Stimulated activated CD8-positive, alpha-beta memory T cell treated with anti-CD3 and anti-CD28 coated beads, Interleukin-7, amount 100 ng/mL, for 1 hour (primary cell): ENCODE measurements at places on chromosomes 3 and 15.

- DNase-seq: no peak
These were observed 121.2 kb upstream of the RASGRP1 start for GRCh38 chr15:38685686-38686339.

DNA sequence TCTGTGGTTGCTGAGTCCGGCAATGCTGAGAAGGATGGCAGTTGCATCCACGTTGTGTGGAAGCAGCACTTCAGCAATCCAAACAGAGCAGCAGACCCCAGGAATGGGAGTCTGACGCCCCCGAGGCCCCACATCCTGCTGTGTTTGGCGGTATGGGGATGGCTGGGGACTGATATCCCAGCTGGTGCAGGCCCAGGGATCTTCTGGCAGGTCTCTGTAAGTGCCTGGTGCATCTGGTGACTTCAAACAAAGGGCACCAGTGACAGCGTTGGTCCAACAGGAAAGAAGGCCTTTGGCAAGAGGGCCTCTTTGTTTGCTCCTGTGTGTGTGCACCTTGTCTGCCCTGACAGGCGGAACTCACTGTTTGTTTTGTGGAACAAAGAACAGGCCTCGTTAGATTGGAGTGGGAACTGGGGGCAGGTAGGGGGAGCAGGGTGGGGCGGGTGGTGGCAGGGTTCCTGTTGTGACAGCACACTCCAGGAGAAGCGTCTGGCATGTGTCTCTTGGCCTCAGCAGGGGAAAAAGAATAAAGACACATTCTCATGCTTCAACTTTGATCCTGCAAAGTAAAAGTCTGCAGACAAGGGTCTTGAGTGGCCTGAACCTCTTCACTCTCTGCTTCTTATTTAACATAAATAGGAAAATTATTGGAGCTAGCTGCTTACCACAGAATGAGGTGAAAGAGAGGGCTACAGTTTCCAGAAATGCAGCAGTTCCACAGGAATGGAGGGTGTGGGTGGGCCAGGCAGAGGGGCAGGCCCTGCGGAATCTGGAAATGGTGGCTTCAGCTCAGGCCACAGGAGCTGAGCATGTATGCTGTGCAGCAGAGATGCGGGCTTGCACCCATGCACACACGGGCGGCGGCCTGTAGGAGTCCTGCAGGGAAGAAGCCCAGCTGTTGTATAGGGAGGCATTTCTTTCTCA lies 94.5 kb upstream of the MYZAP start:
- no peak for DNase-seq

DNA sequence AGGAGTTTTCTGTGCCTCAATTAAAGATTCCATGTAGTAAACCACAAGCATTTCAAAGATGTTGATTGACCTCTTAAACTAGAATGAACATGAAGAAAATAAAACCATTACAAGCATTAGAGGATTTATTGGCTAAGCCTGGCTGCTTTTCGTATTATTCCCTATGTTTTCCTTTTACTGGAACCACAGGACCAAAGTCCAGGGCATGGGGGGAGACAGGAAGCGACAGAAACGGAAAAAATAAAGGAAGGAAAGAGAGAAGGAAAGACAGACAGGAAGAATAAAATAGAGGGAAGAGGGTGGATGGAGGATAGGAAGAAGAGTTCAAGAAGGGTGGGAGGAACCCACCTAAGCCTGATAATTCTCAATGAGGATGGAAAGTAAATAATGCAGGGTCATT lies 169.9 kb downstream of the SHQ1 start:
- no peak for DNase-seq

DNA sequence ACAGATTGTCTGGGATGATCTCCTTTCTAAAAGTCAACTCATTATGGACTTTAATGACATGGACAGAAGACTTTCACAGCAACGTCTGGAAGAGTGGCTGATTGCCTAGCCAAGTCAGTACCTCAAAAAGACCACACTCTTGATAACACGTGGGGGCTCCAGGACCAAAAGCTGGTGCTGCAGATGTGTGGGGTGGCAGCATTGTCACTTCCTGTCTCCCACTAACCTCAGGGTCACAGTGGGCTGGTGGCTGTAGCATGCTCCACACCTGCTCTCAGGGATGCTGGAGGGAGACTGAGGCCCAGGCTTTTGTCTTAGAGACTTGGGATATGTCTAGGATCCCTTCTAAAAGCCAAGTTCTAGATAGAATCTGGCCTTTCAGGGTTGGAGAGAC lies 118.1 kb downstream of the APBA2 start:
- DNase-seq: no peak

- no peak for DNase-seq
These were observed 32.2 kb downstream of the ATP10A start for GRCh38 chr15:25830844-25831451.
